IPS-NIHi11 (cell line): ENCODE measurements at places on chromosomes 13 and 19.

- DNase-seq = peak; percentile 65
These were observed at the start of gene MTUS2 for GRCh38 chr13:28820099-28821051. Gene MTUS2 (plus strand): TSS chr13:28820339.

DNA sequence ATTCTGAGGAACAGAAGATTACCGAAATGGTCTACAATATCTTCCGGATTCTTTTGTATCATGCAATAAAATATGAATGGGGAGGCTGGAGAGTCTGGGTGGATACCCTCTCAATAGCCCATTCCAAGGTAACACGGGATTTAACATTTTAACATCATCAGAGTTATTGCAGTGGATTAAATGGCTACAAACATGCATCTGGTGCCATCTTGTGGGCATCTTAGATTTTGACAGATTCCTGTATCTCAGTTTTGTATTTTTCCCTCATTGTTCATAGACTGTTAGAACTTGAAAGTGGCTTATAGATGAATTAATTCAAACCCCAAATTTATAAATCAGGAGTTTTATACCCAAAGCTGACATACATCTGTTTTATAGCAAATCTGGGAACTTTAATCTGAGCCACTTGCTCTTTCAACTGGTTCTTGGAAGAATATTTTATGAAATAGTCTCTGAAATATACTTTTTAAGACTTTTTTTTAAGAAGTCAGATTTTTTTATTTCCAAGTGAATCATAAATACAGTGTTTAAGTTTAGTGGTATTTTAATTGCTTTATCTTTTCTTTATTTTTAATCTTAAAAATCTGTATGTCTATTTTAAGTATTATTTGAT lies 215.2 kb downstream of the NBEA start:
- DNase-seq = peak; percentile 49

DNA sequence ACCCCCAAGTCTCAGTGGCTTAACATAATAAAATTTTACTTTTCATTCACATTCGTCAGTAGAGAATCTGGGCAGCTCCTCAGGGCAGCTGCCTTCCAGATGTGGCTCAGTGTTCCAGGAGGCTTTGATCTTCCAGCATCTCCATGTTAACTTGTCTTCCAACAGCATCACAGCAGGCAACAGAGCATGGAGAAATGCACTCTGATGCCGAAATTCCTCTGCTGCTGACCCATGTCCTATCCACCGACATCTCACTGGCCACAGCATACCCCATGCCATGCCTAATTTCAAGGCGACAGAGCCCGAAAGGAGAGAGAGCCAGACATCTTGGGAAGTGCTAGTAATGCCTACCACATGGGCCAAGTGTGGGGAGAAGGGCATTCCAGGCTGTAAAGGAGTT lies 64.9 kb upstream of the MEDAG start:
- DNase-seq = no peak

DNA sequence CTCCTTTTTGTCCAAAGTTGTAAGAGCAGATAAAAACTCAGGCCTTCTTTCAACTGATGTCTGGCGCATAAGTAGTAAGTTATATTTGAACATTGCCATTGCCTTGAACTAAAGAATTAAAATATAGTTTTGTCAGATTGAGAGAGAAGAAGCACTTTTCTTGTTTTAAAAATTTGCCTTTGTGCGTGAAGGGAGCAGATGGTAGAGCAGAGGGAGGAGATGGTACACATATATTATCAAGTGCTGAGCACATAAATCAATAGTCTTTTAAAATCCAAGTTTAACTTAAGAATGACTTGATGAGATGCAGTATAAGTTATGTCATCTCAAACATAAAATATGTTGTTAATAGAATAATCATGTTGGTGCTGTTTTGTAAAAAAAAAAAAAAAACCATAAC lies 504.6 kb upstream of the KLHL1 start:
- DNase-seq = no peak

- no peak for DNase-seq
These were observed 8.9 kb downstream of the GRTP1 start for GRCh38 chr13:113354831-113355610.

DNA sequence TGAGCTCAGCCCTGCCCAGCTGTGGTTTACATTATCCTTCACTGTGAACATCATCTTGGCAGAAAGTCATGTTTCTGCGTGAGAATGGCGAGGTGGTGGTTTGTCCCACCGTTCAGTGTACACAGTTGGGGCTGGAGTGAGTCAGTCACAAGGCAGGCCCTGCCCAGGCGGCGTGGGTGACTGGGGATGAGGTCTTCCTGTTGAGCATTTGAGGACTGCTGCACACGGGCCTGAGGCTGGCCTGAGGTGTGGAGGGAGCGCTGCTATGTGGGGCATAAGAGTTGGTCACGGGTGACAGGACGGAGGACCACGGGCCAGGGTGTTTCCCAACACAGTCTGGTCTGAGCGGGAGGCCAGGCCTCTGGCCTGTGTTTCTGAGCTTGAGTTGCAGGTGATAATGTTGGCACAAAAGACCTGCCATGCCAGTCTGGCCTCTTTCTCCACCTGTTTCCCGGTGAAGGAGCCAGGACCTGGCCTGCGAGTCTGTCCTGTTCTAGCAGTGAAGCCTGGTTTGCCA lies 13.4 kb upstream of the C19orf33 start:
- DNase-seq = peak; percentile 18

DNA sequence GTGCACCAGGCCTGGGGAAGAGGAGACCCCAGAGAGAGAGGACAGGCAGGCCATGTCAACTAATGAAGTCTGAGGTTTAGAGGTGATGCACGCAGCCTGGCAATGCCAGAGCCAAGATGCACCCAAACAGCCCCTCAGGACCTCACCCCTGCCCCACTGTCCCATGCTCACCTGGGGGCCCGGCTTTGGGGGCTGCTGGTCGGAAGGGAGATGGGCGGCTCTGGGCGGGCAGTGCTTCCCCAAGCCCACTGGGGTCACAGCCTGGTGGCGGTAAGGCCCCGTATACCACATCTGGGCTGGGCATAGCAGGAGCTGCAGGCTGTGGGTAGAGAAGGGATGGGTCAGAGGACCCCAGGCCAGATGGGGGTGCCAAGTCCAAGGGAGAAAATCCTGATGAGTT lies 8.6 kb upstream of the TMEM161A start:
- DNase-seq = no peak

GRCh38 chr19:13537454-13537853 lies 31.2 kb upstream of the CACNA1A start:
- peak; percentile 8 for DNase-seq

DNA sequence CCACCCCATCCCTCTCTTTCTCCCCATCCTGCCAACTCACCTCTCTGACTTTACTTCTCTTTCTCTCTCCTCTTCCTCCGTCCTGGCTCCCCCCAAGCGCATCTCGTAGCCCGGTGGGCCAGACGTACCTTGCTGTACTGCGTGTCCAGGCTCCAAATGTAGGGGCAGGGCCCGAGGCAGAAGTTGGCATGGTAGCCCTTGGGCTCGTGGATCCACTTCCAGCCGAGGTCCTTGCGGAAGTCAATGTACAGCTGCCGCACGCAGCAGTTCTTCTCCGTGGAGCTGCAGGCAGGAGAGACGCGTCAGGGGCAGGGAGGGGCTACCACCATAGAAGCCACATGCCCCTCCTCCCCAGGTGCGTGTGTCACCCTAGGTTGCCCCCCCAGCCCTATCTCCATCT lies 21.7 kb downstream of the TGFB1 start:
- no peak for DNase-seq

DNA sequence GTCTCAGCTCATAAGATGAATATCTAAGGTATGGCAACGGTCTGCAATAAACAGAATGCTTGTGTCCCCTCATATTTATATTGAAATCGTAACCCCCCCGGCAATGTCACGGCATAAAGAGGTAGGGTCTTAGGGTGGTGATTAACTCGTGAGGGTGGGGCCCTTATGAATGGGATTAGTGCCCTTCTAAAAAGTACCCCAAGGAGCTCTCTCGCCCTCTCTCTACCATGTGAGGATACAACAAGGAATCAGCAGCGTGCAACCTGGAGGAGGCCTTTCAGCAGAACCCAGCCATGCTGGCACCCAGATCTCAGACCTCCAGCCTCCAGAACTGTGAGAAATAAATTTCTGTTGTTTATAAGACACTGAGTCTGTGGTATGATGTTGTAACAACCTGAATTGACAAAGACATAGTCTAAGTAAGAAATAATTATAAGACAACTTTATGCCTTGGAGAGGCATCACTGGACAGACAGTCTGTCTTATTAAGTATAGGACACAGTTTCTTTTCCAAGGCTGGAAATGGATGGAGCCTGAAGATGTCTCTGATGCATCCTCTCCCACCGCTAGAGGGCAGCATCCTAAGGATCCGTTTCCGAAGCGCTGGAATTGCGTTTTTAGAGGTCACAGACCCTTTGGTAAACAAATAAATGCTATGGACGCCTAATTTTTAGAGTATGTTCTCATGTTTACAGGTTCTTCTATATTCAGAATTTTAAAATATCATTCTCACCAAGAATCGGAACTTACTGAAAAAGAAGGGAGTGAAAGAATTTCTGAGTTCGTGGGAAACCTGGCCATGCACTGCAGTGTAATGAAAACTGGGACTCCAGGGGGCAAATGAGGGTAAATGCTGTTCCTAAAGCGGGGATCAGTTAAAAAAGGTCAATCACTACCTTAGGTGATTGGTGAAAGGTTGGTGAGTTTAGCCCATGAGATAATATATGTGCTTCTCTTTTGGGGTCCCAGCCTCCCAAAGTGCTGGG lies 13.3 kb upstream of the LEUTX start:
- DNase-seq = peak; percentile 39

- DNase-seq = no peak
These were observed 25.0 kb upstream of the NAPA start for GRCh38 chr19:47539747-47540311.

DNA sequence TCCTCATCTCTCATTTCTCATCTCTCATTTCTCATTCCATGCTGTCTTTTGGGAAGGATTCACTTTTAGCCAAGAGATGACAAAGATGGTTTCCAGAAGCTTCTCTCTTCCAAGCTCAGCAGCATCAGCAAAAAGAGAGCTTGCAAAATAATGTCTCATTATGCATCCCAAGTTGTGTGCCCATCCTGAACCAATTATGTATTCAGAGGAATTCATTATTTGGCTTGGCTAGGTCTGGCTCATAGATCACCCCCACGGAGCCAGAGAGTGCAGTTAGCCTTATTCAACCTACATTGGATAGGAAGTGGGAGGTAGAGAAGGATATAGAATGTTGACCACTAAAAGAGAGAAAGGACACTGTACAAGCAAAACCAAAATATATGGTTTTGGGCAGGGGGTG lies 5.4 kb upstream of the OLFM2 start:
- no peak for DNase-seq

GRCh38 chr13:42539670-42540069 lies 34.3 kb upstream of the TNFSF11 start:
- peak; percentile 20 for DNase-seq

DNA sequence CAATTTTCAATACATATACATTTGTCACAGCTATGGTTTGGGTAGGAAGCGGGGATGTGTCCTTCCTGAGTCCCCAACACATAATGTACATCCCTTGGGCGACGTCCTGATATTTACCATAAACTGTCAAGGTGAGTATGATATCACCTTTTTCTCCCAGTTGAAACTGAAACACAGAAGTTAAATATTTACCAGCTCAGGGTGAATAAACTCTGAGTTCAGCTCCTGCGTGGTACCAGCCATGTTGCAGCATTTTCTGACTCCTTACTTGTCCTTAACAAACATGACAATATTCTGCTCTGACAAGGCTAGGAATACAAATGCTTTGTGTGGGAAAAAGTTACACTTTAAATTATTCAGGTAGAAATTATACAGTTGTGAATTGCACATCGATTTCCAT lies 294.2 kb downstream of the TEX29 start:
- DNase-seq = no peak

- DNase-seq = peak; percentile 35
These were observed 27.0 kb upstream of the CEACAM1 start for GRCh38 chr19:42555317-42555716.

DNA sequence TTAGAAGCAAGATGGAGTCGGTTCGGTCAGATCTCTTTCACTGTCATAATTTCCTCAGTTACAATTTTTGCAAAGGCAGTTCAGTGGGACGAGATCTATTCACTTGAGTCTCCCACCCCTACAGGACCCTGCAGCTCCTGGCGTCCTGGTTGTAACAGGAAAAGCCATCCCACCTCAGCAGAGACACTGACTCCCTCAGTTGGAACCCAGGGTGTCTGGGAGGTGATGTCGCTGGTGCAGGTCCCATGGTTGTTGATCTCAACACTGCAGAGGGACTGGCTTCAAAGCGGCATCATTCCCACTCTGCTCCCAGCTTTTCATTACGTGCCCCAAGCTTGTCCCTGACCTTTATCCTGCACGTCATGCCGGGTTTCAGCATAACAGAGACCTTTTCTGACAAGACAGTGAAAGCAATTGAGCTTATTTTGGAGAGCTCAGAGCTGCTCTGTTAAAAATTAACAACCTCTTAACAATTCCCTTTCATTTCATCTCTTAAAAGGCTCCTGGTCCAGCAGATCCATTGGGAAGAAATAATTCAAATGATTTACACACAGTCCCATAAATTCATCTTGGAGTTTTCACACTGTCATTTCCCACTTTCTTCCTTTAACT lies 17.6 kb upstream of the COG3 start:
- DNase-seq = no peak

- DNase-seq = peak; percentile 63
These were observed 55.9 kb downstream of the COL4A2 start for GRCh38 chr13:110363010-110363409.

DNA sequence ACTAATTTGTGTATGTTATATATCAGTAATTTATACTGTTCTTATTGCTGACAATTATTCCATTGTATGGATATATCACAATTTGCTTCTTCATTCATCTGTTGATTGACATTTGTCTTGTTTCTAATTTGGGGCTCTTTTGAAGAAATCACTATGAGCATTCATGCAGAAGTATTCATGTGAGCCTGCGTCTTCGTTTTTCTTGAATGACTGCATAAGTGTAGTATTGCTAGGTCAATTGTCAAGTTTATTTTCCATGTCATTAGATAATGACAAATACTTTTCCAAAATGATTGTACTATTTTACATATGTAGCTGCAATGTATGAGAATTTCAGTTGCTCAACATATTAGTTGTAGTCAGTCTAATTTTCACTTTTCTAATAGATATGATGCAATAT lies 1796.9 kb downstream of the SLITRK5 start:
- no peak for DNase-seq

- peak; percentile 82 for DNase-seq
These were observed 25.0 kb downstream of the ERCC5 start for GRCh38 chr13:102870677-102871415.

DNA sequence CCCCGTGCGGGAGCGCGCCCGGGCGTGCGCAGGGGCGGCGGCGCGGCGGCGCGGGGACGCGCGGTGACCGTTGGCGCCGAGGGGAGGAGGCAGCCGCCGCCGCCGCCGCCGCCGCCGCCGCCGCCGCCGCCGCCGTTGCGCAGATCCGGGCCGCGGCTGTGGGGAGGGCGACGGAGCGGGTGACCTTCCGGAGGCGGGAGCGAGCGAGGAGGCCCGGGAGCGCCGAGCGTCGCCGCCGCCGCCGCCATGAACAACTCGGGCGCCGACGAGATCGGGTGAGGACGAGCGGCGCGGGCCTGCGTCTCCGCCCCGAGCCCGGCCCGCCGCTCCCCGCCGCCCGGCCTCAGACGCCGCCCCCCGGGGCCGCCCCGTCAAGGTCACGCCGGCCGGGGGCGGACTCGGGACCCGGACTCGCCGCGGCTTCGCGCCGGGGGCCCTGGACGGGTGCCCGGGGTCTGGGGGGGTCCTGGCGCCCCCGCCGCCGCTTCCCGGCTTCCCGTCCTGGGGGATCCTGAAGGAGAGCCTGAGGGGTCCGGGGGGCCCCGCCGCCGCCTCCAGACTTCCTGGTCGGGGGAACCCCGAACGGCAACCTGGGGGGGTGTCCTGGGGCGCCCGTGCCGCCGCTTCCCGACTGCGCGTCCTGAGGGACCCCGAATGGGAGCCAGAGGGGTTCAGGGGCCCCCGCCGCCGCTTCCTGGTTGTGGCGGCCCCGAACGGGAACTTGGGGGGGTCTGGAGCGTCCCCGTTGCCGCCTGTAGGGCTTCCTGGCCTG lies at the start of gene DAZAP1:
TSS of gene DAZAP1 (plus strand) at position 59 of the 772 bp plus-strand sequence. CDS start at position 247, 188 bp downstream.
- no peak for DNase-seq
